ENCODE measurements at places on chromosomes 16 and 17.

- peak; percentile 70 for DNase-seq
These were observed 1.2 kb downstream of the CYBC1 start for GRCh38 chr17:82449131-82449882.

GRCh38 chr16:4767872-4768548 is 1.0 kb upstream of the ZNF500 start:
- DNase-seq: no peak

- DNase-seq: no peak
These were observed 241.3 kb upstream of the TBX2 start for GRCh38 chr17:61158376-61158775.

- no peak for DNase-seq
These were observed 4.8 kb downstream of the GSG1L2 start for GRCh38 chr17:9817086-9817485.

DNA sequence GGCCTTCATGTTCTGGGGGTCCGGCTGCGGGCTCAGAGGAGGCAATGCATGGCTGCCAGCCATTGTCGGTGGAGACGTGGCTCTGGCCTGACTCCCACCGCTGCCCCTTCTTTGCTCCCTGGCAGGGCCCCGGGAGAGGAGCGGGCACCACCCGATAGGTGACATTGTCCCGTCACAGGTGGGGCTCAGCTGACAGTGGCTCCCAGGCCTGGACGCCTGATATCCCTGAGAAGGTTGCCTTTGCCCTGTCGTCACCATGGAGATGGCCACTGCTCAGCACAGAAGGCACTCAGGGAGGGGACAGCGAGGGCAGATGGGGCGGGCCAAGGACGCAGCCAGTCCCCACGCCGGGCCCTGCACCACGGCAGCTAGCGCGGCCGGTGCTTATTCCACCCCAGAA is 42.6 kb downstream of the SOX8 start:
- DNase-seq: no peak

DNA sequence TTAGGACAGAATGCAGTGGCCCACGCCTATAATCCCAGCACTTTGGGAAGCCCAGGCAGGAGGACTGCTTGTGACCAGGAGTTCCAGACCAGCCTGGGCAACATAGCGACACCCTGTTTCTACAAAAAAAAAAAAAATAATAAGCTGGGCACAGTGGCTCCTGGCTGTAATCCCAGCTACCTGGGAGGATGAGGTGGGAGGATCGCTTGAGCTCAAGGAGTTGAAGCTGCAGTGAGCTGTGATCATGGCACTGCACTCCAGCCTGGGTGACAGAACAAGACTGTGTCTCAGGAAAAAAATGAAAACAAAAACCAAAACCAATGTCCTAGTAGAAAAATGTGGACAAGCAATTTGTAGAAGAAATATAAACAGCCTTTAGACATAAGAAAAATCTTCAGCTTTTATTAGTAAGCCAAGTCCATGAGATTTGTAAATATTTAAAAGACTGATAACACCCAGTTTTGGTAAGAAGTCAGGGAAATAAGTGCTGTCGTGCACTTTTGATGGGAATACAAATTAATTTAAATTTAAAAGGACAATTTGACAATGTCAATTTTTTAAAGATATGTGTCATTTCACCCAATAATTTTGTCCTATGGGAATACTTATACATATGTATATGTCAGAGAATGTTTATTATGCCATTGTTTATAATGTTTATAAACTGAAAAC is 11.1 kb downstream of the SCPEP1 start:
- DNase-seq: no peak

- DNase-seq: no peak
These were observed 176.3 kb upstream of the ASIC2 start for GRCh38 chr17:33469421-33469820.

DNA sequence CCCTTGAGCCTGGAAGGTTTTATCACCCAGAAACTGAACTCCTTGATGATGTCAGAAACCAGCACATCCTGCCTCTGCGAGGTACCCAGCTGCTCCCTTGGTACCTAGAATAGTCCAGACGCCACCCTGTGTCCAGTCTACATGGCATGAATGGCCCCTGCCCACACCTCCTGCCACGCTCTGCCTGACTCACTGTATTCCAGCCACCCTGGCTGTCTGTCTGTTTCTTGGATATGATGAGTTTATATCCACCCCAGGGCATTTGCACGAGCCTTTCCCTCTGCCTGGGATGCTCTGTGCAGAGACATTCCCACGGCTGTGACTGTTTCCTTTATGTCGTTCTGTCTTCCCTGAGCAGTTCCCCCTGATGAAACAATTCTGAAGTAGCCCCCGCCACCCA is 68.7 kb downstream of the CRISPLD2 start:
- DNase-seq: no peak

- DNase-seq: no peak
These were observed 823 bp downstream of the NBR1 start for GRCh38 chr17:43171586-43172487.

DNA sequence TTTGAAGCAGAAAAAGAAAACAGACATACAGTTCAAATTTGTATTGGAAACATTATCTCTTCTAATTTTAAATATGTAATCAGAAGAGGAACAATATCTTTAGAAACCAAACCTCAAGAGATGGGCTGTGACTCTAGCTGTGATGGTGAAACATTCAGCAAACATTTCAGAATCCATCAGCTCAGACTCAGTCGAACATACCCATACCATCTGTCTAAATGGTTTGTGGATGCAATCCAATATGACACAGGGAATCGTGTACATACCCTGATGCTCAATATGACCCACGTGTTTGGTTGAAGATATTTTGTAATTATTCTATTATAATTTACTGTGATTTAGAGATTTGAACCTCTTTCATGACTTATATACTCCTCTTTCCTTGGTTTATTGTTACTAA is 665.2 kb upstream of the CDH8 start:
- DNase-seq: no peak

- no peak for DNase-seq
These were observed 54.9 kb upstream of the CHMP6 start for GRCh38 chr17:80936723-80937122.

GRCh38 chr16:85847036-85847435 is 47.5 kb downstream of the COX4I1 start:
- no peak for DNase-seq

GRCh38 chr16:68417711-68418301 is 30.5 kb downstream of the SMPD3 start:
- no peak for DNase-seq

GRCh38 chr17:61053469-61053868 is 346.2 kb upstream of the TBX2 start:
- DNase-seq: no peak

GRCh38 chr17:65727832-65728231 is 166.4 kb upstream of the AXIN2 start:
- DNase-seq: no peak

DNA sequence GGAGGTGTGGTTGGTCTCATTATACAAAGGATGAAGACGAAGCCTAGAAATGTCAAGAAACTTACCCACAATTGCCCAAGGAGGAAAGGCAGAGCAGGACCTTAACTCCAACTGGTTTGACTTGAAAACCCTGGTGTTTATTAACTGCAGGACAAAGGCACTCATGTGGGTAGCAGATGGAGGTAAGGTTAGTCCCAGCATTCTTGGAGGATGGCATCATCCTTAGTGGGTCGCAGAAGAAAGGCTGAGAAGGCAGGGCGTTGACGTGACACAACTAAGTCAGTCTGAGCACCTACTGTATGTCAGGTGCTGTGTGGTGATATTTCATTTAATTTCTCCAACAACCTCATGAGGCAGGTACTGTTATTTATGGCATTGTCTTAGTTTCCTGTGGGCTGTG is 101.3 kb downstream of the HAPSTR1 start:
- no peak for DNase-seq

DNA sequence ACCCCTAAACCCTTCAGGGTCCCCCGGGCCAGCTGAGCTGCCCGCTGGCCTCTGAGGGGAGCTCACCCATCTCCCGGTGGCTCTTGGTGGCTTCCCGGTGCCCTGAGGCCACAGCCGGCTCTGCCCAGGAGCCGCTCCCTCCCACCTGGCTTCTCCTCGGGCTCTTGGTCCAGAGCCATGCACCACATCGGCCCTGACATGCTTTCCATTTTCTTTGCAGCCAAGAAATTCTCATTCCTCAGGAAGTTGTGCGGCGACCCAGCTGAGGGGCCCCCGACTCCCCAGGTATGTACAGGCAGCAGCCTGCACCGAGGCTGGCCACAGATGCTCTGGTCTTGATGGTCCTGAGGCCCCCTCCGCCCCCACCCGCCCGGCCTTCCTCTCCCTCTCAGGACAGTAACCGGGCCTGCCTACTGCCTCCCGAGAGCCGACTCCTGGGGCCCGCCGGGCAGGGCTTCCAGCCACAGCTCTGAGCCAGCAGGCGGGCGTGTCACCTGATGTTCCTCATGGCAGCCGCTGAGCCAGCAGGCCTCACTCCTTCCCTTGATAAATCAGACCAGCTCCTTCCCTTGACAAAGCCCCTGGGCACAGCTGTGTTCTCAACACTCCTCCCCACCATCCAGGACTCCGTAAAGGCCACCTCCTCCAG is 28.4 kb upstream of the ZFPM1 start:
- no peak for DNase-seq

DNA sequence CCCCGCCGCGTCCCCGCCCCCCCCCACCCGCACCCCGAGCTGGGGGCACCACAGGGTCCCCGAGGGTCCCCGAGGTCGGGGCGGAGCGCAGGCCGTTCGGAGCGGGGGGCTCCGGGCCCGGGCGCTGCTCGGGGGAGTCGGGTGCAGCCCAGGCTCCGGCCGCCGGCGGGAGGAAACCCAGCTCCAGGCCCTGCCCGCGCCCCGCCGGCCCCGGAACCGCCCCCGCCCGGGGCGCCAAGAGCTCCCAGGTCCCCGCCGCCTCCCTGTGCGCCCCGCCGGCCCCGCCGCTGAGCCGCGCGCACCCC is 33.2 kb upstream of the RPH3AL start:
- no peak for DNase-seq

DNA sequence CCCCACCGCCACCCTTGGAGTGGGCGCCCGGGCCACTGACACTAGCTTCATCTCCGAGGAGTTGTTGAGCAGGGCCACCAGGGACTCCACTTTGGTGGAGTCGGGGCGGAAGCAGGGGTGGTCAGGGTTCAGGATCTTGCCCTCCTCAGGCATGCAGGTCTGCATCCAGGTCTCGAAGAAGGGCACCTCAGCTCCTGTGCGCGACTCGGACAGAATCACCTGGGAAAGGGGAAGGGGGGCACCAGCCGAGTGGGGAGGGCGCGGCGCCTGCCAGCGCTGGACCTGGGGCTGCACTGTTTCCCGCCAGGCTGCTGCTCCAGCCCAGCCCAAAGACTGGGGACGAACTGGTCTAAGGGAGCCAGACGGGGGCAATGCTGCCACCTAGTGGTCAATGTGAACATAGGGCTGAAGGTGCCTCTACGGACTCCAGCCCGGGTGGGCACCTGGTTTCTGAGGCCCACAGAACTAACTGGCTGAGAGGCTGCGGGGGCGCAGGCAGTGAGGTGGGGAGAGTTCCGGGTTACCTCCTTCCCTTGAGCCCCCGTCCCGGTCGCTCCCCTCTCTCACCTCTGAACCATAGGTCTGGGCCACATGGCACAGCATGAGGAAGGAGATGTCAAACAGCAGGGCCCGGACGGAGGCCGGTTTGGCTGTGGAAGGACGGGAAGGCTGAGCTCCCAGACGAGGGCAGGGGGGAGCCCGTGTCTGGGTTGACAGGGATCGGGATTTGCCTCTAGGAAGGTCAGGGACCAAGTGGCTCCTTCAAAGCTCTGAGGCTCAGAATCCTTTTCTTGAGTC is 11.8 kb downstream of the CSF3 start:
- DNase-seq: peak; percentile 64

DNA sequence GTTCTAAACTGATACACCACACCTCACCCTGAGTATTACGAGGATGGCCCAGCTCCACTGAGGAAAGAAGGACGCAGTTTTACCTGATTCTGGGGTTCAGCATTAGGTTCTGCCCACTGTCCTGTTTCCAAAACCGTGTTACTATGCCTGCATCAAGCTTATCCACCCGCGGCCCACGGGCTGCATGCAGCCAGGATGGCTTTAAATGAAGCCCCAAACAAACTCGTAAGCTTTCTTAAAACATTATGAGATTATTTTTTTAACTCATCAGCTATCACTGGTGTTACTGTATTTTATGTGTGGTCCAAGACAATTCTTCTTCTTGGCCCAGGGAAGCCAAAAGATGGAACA is 4.0 kb upstream of the CD300LG start:
- no peak for DNase-seq

GRCh38 chr16:9465161-9465560 is 373.7 kb downstream of the HAPSTR1 start:
- no peak for DNase-seq

DNA sequence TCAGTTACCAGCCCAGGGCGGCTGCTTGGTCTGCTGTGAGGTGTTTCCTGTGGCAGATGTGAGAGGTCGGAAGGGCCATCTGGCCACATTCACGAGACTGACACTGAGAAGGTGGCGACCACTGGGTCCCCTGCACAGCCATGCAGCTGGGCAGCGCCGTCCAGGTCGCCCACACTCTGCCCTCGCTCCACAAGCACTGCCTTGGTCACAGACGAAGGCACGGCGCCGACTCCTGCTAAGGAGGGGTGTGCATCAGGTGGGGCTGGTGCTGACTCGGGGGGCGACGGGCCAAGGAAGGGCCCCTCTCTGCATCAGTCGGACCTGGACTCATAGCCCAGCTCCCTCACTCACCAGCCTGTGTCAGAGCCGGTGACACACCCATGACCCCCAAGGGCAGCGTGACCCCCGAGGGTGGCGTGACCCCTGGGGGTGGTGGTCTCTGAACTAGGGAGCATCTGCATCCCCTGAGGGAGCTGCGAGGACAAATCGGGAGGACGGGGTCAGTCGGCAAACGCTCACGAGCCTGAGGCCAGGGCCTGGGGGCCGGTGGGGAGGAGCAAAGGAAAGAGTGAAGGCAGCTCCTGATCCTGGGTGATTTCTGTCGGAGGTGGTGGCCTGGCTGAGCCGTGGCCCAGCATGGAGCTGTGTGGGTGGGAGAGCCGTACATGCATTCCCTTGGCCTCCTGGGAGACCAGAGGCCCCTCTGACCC is 30.4 kb downstream of the NME3 start:
- no peak for DNase-seq
